Esophagus mucosa (tissue), 1 donor: ENCODE measurements at places on chromosomes 2 and 18.

- no peak for ATAC-seq
These were observed 19.5 kb upstream of the POMC start for GRCh38 chr2:25187729-25188350.

DNA sequence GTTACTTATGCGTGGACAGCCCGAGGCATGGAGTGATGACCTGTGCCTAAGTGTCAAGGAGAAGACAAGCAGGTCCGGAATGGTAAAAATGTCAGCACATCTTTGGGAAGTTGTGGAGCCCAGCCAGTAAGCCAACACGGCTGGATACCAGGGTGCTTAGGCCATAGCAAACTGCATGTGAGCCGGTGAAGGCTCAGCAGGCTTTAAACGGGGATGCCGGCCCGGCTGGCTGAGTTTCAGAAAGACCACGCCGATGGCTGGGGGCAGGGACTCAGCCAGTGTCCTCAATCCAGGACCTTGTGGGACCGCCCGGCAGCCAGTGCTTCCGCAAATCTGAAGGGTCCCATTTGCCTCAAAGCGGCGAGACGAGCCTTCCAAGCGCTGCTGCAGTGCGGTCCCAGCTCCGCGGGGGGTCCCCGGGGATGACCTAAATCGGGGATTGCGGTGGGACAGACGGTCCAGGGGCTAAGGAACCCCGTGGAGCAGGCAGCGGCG is 946 bp upstream of the AGAP1 start:
- ATAC-seq: no peak

DNA sequence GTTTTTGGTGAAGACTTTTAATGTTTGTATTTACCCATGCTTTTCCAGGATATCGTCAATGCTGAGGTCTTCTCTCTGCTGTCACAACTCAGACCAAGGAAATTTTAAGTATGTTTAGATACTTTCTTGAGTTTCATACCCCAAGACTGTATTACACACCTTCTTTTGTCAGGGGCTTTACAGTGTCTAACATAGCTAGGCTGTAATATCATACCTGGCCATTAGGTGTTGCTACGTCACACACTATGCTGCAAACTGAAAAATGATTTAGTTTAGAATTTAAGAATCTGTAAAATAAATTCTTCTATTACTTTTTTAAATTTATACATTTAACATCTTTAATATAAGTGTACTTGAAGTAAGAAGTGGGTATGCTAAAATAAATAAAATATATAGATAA is 358.4 kb upstream of the NRP2 start:
- ATAC-seq: no peak

DNA sequence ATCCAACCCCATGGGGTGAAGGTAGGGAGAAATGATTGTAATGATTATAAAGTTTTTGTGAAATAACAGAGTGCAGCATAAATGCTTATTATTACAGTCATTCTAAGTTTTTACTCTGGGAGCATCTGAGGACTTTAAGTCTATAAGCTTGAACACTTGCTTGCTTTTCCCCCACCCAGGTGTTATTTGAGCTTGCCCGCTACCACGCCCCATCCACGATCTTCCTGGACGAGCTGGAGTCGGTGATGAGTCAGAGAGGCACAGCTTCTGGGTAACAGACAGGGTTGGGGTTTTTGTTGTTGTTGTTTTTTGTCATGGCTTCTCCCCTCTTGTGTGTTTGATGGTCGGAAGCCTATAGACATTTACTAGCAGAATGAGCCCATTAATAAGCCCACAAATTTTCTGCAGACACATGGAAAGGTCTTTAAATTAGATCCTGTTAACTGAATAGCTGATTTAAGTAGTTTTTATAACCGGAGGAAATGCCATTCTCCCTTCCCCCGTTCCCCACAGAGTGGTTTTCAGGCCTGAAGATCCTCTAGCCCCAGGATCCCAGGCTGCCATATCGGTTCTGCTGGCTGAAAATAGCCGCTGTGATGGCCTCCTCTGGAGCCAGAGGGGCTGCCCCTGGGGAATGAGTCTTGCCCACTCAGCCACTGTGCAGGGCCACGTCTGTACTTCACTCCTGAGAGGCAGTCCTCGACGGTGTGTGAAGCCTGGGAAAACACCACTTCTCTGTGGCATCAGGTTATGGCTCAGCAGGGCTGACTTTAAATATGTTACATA is 39.9 kb upstream of the ELOA2 start:
- peak; percentile 60 for ATAC-seq

GRCh38 chr2:176814740-176815367 is 397.7 kb upstream of the HNRNPA3 start:
- peak; percentile 29 for ATAC-seq

DNA sequence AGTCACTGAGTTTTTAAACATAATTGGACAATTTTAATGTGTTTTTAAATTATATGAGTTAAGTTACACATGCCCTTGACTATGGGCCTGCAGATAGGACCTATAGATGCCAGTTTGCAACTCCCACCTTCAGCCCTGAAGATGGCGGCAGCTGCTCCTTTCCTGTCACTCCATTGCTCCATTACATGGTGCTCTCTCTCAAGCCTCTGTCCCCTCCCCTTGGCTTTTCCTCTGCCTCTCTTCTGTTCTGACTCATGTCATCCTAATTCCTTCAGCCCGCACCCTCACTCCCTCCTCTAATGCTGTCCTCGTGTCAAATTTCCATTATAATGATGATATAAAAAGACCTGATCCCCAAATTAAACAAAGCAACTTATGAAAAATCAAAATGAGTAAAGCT is 133.7 kb upstream of the HNRNPA3 start:
- no peak for ATAC-seq

- no peak for ATAC-seq
These were observed 181.2 kb downstream of the ST6GAL2 start for GRCh38 chr2:106704798-106705197.
